ENCODE measurements at places on chromosomes 3 and 15. TPM values are rescaled to one million over a fixed set of nuclear protein-coding genes. Genes with fewer than 3 reads are reported as not detected.

CYP1A2 gene
- not detected for total RNA-seq

AHSG gene
- total RNA-seq: not detected

HGD gene
- total RNA-seq: not detected

ZNF860 gene
- 1.1 TPM for total RNA-seq

DNA sequence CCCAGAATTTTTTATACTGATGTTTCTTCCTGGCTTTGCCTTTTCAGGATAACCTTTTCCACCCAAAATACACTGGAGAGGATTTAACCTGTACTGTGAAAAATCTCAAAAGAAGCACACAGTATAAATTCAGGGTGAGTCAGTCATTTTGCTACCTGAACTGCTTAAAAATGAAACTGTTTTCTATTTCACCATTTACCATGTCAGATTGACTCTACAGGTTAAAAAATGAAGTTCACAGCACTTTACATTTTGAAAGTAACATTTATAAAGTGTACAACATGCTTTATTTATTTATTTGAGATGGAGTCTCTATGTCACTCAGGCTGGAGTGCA, 115.2 kb downstream of the GHSR start:
- no peak for DNase-seq
- H3K27ac ChIP-seq: no peak overlapping the region
- H3K27me3 ChIP-seq: peaks cover 6% of the 10 kb centered on the region
- peaks cover 42% of the 10 kb centered on the region for H3K36me3 ChIP-seq
- H3K4me3 ChIP-seq: no peak overlapping the region

DNA sequence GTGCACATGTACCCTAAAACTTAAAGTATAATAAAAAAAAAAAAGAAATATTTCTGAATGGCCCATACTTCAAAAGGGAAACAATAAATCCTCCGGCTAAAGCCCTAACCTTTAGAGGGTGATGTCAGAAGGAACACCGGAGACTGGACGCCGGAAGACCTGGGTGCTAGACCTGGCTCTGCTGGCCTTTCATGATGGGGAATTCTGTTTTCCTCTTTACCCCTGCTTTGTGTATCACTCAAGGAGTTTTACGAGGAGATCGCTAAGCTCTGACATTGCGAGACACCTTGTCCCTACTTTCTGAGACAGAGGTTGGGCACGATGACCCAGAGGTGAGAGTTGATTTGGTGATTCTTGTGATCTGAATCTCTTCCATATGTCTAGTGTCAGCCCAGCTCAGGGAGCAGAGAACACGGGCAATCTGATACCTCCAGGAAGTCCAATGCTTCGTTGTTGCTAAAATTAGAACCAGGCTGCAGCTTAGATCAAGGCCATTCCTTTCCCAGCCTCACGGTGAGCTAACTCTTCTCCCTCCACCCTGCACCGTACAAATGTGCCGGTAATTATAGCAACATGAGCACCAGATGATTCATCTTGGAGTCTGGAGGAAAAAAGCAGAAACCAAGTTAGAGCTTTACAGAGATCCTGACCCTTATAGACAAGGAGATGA, 42.0 kb upstream of the CFAP161 start:
- no peak for DNase-seq
- peak overlapping the region; percentile 14 for H3K27ac ChIP-seq
- H3K4me3 ChIP-seq: no peak overlapping the region
- peaks cover 3% of the 10 kb centered on the region for H3K27me3 ChIP-seq
- H3K36me3 ChIP-seq: no peaks in the 10 kb centered on the region

DNA sequence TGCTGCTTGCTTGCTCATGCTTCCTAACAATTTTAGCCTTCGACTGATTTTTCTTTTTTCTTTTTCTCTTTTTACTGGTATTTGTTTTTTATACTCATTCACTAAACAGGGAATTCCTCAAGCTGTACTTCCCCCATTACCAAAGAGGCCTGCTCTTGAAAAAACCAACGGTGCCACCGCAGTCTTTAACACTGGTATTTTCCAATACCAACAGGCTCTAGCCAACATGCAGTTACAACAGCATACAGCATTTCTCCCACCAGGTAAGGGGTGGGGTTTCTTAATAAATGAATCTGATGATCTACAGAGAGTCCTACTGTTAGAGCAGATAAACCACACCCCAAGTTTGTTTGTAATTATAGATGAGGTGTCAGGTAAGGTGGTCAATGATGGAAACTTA, 178.8 kb downstream of the MBNL1 start:
- DNase-seq: no peak
- H3K36me3 ChIP-seq: peaks cover 2% of the 10 kb centered on the region
- H3K4me3 ChIP-seq: no peak overlapping the region
- H3K4me1 ChIP-seq: peaks cover 9% of the 10 kb centered on the region

DNA sequence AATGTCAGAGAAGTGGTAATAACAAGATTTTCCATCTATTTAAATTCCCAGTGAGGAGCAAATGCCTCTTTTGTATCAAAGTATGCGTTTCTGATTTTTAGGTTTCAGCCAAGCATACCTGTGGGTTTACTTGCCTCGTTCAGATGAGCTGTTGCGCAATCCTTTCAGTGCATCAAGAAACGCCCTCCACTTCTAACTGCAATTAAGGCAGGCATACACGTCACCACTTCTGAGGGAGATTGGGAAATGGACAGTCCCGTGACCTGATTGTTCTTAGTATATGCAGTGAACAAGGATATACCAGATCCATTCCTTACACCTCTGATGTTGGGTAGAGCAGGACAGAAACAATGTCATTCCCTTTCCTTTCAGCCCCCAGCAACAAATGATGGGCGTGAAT, 219.0 kb downstream of the ITPR1 start:
- no peak overlapping the region for H3K27ac ChIP-seq
- H3K36me3 ChIP-seq: peaks cover 34% of the 10 kb centered on the region
- H3K4me1 ChIP-seq: peaks cover 12% of the 10 kb centered on the region
- H3K4me3 ChIP-seq: no peak overlapping the region

GRCh38 chr3:109229174-109229847, 87.0 kb downstream of the DPPA2 start:
- H3K27me3 ChIP-seq: no peaks in the 10 kb centered on the region
- no peaks in the 10 kb centered on the region for H3K36me3 ChIP-seq
- no peak for DNase-seq
- H3K4me1 ChIP-seq: no peaks in the 10 kb centered on the region

DNA sequence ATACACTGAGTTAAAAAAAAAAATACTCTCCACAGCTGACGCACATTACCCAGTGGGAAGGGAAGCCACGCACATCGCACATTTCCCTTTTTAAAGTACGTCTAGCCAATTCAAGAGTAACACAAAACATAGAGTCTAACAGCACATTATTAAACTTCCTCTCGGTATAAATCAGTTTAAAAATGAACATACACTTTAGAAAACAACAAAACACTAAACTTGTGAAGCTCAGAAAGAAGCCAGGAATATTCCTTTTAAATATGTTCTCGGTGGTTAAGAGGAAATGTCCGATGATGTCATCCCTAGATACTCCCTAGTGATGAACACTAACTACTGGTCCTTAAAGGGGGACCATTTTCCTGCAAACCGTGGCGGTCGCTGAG, 721 bp downstream of the MYEF2 start:
- H3K27me3 ChIP-seq: peaks cover 3% of the 10 kb centered on the region
- peaks cover 3% of the 10 kb centered on the region for H3K36me3 ChIP-seq
- no peak for DNase-seq
- H3K4me3 ChIP-seq: peak overlapping the region; percentile 97
- H3K27ac ChIP-seq: peak overlapping the region; percentile 99
- H3K4me1 ChIP-seq: peaks cover 13% of the 10 kb centered on the region

GRCh38 chr3:124230998-124231397, 239.1 kb upstream of the ROPN1 start:
- H3K36me3 ChIP-seq: peaks cover 58% of the 10 kb centered on the region
- no peak overlapping the region for H3K27ac ChIP-seq
- no peak overlapping the region for H3K4me3 ChIP-seq
- H3K4me1 ChIP-seq: peaks cover 75% of the 10 kb centered on the region
- H3K27me3 ChIP-seq: peaks cover 9% of the 10 kb centered on the region

DNA sequence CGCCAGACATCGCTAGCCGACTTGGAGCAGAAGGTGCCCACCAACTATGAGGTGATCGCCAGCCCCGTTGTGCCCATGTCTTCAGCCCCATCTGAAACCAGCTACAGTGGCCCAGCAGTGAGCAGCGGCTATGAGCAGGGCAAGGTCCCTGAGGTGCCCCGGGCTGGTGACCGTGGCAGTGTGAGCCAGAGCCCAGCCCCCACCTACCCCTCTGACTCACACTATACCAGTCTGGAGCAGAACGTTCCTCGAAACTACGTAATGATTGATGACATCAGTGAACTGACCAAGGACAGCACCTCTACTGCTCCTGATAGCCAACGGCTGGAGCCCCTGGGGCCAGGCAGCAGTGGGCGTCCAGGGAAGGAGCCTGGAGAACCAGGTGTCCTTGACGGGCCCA, 12.9 kb upstream of the APEH start:
- H3K27me3 ChIP-seq: peaks cover 8% of the 10 kb centered on the region
- DNase-seq: no peak
- H3K36me3 ChIP-seq: peaks cover 3% of the 10 kb centered on the region
- H3K4me3 ChIP-seq: no peak overlapping the region

DNA sequence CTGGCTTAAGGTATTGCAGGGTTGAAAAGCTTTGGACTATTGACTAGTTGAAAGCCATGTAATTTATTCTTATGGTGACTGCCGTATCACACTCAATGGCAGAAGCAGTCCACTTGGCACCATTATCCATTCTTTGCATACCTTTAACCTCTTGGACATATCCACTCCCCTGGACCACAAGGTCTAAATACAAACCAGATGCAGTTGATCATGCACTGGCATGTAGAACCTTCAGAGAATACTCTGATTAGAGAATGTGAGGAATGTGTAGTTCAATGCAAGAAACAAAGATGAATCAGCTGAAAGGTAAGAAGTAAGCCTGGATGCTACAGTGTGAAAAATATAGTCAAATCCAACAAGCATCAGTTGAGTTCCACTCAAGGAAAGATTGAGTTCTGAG, 93.1 kb downstream of the FRMD5 start:
- H3K4me3 ChIP-seq: no peak overlapping the region
- H3K36me3 ChIP-seq: no peaks in the 10 kb centered on the region
- H3K27me3 ChIP-seq: no peaks in the 10 kb centered on the region
- peaks cover 3% of the 10 kb centered on the region for H3K4me1 ChIP-seq
- DNase-seq: no peak

All from endothelial cell (in vitro differentiated cells).